Hematopoietic multipotent progenitor cell treated with erythropoietin and hydrocortisone succinate and interleukin-3 and kit ligand, for 17 days (in vitro differentiated cells): ENCODE measurements at places on chromosomes 11 and 22.

DNA sequence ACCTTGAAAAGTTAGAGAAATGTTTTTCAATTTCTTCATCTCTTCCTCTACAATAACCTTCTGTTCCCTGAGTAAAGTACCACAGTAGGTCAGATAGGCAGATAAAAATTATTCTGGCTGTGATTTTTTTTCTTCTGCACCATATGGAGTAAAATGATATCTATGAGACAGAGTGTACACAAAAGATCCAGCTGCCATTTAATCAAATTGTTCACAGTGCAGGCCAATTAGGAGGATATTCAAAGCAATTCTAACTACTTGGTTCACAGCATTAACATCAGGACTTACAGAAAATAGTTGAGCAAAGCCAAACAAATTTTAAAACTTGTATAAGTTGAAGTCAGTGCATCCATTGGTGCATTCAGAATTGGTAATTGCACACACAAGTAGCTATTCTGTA, 147.9 kb upstream of the LUZP2 start:
- no peak for DNase-seq

GRCh38 chr22:40412441-40412840, 42.0 kb downstream of the SGSM3 start:
- DNase-seq, result no peak

DNA sequence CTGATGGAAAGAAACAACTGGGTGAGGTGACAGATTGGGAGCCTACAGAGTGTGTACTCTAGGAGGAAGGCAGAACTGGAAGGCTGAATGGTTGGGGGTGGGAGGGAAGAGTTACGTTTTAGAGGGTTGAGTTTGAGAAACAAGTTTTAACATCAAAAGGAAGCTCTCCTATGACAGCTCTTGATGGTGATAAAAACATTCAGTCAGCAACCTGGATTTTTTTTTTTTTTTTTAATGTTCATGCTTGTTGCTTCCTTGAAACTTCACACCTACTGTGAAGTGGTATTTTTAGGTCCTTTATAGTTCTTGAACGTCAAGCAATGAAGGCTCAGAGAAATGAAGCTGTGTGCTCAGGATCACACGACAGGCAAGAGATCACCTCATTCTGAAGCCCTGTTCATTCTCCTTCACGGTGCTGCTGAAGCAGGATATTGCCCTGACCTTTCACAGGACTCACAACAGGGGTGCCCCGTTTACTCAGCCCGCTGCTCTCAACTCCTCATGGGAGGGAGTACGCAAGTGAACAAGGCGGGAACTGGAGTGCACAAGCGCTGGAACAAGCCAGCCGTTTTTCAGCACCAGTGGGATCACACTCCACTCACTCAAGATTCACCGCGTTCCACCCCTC, 1.6 kb upstream of the TMEM109 start:
- DNase-seq, result no peak

DNA sequence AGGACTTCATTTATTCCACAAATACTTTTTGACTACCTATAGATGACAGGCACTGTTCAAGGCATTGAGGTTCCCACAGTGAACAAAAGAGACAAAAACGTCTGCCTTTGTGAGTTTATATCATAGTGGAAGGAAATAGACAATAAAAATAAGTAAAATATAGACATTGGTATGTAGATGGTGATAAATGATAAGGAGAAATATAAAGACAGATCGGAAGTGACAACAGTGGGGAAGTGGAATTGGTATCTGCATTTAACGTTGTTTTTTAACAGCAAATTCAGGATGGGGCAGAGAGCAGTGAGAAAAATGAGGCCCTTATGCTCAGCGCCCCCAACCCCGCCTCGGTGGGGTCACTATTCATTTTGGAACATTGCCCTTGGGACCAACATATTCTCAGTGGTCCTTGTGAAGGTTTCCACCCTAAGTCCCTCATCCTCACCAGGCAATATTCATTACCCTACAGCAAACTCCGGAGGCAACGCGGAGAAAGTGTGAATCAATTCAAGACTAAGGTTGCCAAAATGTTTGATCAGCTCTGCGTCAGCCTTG, 627 bp upstream of the PEX26 start:
- DNase-seq, result no peak

- DNase-seq, result no peak
Measured at GRCh38 chr11:35792846-35793192, 130.2 kb downstream of the TRIM44 start.

GRCh38 chr11:46342239-46342638, 5.0 kb upstream of the DGKZ start:
- DNase-seq, result no peak

DNA sequence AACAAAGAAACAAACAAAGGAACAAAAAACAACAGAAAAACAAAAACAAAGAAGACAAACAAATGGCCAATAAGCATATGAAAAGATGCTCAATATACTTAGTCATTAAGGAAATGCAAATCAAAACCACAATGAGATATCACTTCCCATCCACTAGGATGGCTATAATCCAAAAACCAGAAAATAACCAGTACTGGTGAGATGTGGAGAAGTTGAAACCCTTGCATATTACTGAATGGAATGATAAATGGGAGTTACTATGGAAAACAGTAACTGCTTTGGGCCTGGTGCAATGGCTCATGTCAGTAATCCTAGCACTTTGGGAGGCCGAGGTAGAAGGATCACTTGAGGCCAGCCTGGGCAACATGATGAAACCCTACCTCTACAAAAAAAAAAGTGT, 44.9 kb upstream of the RBFOX2 start:
- DNase-seq, result no peak

- no peak for DNase-seq
Measured at GRCh38 chr11:94735907-94736306, 32.2 kb upstream of the AMOTL1 start.

DNA sequence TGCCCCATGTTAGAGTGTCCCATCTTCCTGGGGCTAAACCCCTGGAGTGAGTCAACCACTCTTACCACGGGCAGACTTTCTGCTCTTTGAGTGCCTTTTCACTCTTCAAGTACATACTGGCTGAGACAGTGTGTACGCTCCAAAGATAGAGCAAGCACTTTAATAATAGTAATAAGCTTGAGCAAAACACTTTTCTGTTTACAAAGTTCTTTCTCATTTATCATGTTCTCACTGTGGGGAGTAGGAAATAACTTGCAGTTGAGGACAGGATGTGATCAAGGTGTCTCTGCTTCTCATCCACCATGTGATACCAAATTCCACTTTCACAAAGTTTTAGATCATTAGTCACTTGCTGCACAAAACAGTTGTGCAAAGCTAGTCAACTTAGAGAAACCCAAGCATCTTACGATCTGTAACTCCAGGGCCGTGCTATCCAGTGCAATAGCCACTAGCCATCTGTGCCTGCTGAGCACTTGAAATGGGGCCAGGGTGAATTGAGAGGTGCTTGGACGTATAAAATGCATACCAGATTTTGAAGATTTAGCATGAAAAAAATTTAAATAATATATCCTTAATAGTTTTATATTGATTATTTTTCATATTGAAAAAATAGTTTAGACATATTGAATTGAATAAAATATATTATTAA, 135.3 kb downstream of the KIF18A start:
- DNase-seq, result no peak

- no peak for DNase-seq
Measured at GRCh38 chr11:34647131-34647530, 26.2 kb downstream of the EHF start.

- no peak for DNase-seq
Measured at GRCh38 chr11:11836676-11837231, 5.0 kb upstream of the USP47 start.

GRCh38 chr22:41656556-41656955, 32.1 kb downstream of the SNU13 start:
- no peak for DNase-seq

GRCh38 chr22:42769238-42769573, 48.5 kb upstream of the A4GALT start:
- DNase-seq, result no peak

GRCh38 chr11:78379039-78379670, 38.5 kb downstream of the GAB2 start:
- no peak for DNase-seq

DNA sequence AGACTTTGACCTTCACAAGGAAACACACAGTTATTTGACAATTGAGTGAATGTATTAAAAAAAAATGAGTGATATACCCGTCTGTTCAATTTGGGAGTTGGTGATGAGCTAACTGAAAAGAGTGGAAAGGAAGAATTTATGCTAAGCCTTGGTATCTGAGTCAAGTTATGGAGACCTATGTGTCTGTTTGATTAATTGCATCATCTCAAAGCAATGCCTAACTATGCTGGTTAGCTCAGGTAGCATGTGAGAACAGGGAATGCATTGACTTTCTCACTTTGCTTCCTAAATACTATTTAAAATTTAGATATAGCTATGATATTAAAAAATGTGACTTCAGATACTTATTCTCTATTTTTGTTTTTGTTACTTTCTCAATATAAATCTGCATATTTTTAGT, 110.5 kb downstream of the DDX10 start:
- DNase-seq, result no peak

DNA sequence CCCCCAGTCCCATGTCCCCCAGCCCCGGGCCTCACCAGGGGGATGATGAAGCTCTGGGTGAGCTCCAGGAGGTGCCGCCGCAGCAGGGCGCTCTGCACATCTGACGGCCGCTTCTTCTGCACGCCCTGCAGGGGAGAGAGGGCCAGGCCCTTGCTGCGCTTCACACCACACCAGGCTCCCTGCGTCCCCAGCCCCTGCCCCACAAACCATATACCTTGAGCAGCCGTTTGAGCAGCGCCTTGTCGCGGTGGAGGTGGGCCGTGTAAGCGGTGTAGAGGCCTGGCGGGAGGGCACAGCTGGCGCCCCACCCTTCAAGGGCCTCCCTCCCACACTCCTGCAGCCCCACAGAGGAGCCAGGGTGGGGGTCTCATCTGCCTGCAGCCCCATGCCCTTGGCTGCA, 6.2 kb upstream of the PLXNB2 start:
- no peak for DNase-seq

- no peak for DNase-seq
Measured at GRCh38 chr11:34318111-34319037, 39.4 kb downstream of the ABTB2 start.

GRCh38 chr11:14306481-14306880, 52.5 kb downstream of the RRAS2 start:
- DNase-seq, result no peak

DNA sequence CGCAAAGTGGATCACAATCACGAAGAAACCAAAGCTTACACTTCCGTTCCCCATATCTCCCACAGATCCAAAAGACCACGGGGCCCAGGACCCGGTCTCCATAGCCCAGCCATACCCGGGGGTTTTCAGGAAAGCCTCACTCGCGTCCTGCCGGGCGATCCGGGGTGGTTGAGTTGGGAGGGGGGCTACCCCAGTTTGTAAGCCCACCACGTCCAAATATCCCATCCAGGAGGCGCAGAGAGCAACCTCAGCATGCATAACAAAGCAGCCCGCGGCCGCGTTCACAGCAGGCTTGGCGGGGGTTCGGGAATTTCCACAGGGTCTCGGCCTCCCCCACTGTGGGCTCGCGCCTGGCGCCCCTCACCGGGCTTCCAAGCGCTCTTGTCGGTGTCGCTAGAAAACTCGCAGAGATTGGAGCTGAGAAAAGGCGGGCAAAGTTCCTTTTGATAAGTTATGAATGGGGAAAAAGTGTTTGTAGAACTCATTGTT, 9.5 kb downstream of the SDF2L1 start:
- no peak for DNase-seq

DNA sequence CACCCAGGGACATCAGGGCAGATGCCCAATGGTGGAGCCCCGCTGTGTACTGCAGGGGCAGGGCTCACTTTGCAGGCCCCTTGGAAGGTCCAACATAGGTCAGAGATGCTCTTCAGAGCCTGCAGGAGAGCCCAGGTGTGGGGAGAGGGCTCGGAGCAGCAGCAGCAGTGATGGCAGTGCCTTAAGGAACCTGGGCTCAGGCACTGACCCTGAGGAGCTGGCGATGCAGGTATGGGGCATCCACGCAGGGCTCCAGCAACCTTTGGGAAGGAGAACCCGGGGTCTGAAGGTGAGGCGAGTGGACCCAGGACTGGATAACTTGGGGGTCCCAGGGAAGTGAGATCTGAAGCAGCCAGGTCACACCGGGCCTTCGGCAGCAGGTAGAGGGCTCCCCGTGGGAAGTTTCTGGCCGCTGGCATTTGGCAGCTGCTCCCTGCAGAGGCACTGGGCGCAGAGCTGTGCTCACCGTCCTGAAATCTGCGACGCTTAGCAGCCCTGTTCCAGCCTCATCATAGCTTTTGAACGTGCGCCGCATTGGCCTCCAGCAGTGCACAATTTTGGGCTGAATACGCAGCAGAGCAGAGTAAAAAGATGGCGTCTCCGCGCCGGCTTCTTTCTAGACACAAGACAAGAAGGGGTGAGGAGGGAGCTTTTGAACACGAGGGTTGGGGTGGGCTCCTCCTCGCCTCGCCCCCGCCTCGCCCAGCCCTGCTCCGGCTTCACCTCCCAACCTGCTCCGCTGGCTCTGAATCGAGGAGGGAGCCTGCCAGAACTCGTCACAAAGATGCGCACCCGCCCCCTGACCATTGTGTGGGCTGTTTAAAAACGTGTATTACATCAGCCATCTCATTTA, 118.8 kb downstream of the MPPED1 start:
- DNase-seq, result no peak

DNA sequence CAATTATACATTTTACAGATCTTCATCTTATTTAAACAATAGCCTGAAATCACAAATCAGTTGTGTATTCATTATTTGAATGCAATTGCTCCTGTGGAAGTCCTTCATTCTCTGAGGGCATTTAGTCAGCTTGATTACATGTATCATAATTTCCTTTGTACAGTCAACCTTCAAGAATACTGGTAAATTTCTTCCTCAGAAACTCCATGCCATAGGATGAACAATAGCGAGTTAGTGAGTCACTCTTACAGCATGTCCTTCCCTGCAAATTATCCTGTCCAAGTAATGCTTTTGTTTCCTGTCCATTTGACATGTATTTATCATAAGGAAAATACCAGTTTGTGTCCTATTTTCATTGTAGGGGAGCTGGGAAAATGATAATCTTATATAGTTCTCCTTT, 3.8 kb downstream of the OR10S1 start:
- no peak for DNase-seq

GRCh38 chr22:29838599-29838956, 504 bp upstream of the ASCC2 start:
- DNase-seq, result no peak

- DNase-seq, result peak; percentile 79
Measured at GRCh38 chr22:41517172-41518047, 26.9 kb downstream of the POLR3H start.

GRCh38 chr11:46808799-46809431, 37.2 kb downstream of the CKAP5 start:
- no peak for DNase-seq

GRCh38 chr22:31451709-31452571, 37.7 kb downstream of the EIF4ENIF1 start:
- DNase-seq, result peak; percentile 24

GRCh38 chr11:30594646-30595411, 8.7 kb upstream of the MPPED2 start:
- DNase-seq, result no peak
